ENCODE measurements at places on chromosomes 13 and 19.

GRCh38 chr19:35476149-35476548, 14.1 kb downstream of the KRTDAP start:
- DNase-seq: no peak

- no peak for DNase-seq
Measured at GRCh38 chr19:5950741-5951140, 27.2 kb downstream of the RANBP3 start.

GRCh38 chr19:45630463-45630862, 8.7 kb downstream of the EML2 start:
- DNase-seq: no peak

- DNase-seq: no peak
Measured at GRCh38 chr13:105541565-105541964, 993.9 kb downstream of the EFNB2 start.

- no peak for DNase-seq
Measured at GRCh38 chr13:78977311-78977710, 318.4 kb upstream of the OBI1 start.

- DNase-seq: no peak
Measured at GRCh38 chr13:103328899-103329298, 262.7 kb upstream of the SLC10A2 start.

- no peak for DNase-seq
Measured at GRCh38 chr13:63175536-63175935, 1759.9 kb upstream of the PCDH20 start.

GRCh38 chr13:46181840-46182490, at the start of gene LCP1:
Gene LCP1, minus strand, starts transcription at chr13:46182177. Its CDS starts 22,515 bp downstream, at chr13:46159662.
- peak; percentile 47 for DNase-seq

- no peak for DNase-seq
Measured at GRCh38 chr13:80039000-80039399, 301.9 kb downstream of the SPRY2 start.

GRCh38 chr19:38494379-38494778, 60.9 kb downstream of the RYR1 start:
- DNase-seq: no peak

DNA sequence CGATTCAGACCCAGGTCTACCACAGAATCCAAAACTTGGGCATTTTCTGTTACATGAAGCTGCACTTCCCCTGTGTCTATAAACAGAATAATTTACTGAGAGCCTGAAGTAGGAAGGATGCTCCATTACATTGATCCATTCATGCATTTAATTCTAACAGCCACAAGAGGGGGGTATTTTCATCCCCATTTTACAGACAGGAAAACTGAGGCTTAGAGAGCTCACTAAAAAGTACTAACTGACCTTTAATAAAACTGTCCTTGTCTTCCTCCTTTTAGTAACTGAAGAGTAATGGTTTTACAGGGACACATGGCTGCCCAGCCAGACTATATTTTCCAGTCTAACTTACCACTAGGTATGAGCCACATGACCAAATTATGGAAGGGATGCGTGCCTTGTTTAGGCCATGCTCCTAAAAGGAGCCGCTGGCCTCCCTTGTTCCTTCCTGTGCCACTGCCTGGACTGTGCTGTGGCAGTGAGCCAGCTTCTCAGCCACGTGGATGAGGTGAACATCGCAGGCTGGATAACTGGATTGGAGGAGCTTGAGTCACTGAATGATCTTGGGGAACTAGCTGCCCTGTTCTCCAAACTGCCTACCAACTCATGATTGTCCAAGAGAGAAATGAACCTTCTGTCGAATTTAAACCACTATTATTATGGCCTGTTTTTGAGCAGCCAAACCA, 108.3 kb downstream of the DOCK9 start:
- DNase-seq: no peak

- no peak for DNase-seq
Measured at GRCh38 chr19:18789883-18790565, 1.1 kb downstream of the COMP start.

DNA sequence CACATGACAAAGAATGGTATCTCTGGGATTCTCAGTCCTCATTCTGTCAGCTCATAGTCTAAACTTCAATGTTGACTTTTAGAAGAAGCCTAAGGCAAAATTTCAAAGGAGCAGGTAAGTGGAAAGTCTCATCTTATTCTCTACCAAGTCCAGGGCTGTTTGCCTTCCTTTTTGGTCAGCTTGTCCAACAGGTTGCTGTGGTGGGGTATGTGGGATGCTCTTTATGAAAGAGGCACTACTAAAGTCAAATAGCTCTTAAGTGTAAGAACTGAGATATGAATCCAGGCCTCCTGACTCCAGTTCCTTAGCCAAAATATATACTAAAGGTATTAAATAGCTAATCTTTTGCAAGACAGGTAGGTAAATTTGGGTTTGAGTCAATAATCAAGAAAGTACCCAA, 540.6 kb upstream of the SPRY2 start:
- no peak for DNase-seq

DNA sequence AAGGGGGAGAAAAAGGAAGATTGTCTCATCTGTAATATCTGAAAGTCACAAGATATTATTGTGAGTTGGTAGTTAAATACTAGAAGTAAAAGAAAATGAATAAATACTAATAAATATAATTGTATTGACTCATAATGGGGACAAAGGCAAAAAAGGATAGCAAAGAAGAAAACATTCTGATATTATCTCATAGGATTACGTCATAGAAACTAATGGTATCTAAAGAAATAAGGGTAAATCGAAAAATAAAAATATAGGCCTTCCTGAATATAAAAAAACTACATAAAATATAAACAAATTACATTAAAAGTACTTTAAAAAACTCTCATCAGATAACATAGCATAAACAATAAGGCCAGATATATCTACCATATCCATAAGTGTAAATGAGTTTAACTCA, 38.6 kb upstream of the TDRD3 start:
- DNase-seq: no peak

- DNase-seq: no peak
Measured at GRCh38 chr13:25678398-25678797, 306.6 kb downstream of the ATP8A2 start.

DNA sequence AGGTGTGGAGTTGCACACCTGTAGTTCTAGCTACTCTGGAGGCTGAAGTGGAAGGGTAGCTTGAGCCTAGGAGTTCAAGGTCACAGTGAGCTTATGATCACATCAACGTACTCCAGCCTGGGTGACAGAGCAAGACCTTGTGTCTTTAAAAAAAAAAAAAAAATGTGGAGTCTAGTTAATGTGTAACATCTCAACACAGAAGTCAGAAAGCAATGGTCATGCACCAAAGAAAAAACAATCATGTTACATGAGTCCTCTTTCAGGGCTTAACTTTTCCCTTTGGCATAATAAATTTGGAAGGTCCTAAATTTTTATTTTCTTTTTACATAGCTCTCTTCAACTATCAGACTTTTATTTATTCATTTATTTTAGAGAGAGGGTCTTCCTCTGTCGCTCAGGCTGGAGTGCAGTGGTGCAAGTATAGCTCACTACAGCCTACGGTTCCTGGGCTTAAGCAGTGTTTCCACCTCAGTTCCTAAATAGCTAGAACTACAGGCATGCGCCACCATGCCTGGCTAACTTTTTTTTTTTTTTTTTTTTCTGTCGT, 22.3 kb downstream of the SETDB2 start:
- DNase-seq: no peak

DNA sequence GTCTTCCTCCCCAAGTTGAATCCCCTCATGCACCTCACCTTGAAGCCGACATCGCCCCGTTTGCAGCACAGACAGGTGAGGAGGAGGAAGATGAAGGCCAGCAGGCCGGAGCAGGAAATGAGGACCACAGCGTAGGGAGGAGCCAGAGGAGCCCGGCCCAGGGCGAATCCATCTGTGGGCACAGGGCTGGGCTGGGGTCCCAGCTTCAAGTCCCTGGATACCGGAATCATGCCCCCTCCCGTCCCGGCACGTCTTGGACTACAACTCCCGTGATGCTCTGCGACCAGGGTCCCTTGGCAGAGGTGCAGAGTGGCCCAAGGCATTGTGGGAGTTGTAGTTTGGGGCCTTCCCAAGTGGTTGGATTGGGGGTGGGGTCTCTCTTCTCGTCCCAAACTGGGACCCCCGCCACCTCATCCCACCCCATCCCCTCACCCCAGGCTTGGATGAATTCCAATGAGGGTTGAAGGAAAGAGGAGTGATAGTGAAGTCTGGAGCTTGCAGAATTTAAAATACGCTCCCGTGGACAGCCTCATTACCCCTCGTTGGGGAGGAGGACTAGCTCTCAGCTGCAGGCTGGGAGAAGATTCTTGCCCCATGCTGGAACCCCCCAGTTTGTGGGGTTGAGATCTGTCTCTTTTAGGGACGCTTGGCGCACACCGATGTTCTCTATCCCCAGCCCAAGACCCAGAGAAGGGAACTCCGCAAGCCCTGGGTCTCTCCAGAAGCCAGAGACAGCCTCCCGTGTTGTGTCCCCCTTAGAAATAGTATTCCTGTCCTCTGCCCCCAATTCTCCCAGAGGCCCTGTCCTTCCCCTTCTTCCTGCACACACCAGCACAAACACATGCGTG, 990 bp downstream of the LMTK3 start:
- no peak for DNase-seq

- DNase-seq: no peak
Measured at GRCh38 chr13:28467034-28467433, 27.9 kb downstream of the FLT1 start.

- no peak for DNase-seq
Measured at GRCh38 chr13:109644069-109644750, 142.2 kb downstream of the IRS2 start.

- DNase-seq: no peak
Measured at GRCh38 chr13:70090036-70090723, 17.4 kb upstream of the ATXN8OS start.

GRCh38 chr19:14402332-14403144, 16.6 kb downstream of the DDX39A start:
- no peak for DNase-seq

GRCh38 chr13:58963321-58963720, 1200.4 kb downstream of the DIAPH3 start:
- no peak for DNase-seq

GRCh38 chr13:78659450-78659730, 435 bp upstream of the OBI1 start:
- DNase-seq: no peak

DNA sequence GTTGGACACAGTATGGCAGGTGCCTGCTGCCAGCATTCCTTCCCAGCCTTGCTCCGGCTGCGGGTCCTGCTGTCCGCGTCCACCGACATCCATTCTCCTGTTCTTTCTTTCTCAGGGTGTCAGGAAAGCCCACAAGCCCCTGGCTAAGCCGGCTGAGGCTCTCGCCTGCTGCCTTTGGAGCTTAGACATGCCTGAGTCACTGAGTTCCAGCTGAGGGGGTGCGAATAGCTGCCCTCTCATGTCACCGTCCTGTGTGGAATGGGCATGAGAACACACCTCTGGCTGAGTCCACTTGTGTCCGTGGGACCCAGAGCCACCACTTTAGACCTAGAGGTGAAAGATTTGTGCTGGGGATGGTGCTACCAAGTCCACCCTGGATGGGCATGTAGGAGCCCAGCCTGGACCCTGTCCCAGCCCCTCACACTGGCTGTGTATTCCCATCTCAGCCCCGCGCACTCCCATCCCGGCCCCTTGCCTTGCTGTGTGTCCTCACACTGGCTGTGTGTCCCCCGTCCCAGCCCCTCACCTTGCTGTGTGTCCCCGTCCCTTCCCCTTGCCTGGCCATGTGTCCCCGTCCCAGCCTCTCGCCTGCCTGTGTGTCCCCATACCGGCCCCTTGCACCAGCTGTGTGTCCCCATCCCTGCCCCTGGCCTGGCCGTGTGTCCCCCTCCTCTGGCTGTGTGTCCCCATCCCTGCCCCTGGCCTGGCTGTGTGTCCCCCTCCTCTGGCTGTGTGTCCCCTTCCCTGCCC, 24.6 kb upstream of the IRS2 start:
- DNase-seq: no peak

- DNase-seq: no peak
Measured at GRCh38 chr13:111414341-111414740, 93.9 kb downstream of the TEX29 start.

DNA sequence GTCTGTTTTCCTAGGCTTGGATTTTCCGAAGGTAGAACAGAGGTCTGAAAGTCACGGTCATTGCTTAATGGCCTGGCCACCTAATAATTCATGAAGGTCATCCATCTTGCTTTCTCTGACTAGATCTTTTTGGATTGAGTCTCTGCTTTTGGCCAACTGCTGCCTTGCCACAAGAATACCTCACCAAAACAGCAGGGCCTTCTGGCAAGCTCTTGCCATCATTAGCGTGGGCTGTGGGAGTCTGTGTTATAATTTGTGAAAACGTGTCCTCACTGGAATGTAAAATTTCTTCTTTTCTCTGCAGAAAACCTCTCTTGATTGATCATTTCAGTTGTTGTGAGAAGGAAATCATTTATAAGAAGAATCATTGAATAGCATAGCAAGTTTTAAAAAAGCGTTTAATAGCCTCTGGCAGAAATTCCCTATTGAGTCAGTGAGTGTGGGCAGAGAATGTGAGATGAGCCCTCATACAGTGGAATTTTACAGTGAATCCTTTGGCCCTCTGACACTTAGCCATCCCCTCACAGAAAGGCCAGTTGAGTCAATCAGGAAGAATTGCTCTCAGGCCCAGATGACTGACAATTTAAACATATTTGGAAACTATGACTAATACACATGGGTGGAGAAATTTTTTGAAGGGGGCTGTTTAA, 43.2 kb upstream of the ERICH6B start:
- no peak for DNase-seq

DNA sequence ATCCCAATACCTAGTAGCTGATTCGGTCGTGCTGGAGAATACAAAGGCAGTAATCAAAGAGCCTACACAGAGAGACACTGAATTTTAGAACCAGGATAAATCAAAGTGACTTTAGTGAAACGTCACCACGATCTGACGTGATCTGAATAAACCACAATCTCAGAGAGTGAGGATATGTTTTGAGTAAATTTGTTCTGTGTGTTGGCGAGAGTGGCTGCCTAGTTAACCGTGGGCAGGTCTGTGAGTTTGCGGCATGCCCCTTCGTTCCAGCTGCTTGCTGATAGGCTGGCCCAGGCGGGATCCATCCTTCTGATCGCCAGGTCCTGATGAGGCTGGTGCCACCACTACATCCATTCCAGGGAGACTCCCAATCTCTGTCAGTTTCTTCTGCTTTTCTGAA, 40.4 kb downstream of the LRCH1 start:
- DNase-seq: no peak

- no peak for DNase-seq
Measured at GRCh38 chr13:94079876-94080275, 399.6 kb downstream of the DCT start.

GRCh38 chr13:76609643-76610042, 276.6 kb downstream of the KCTD12 start:
- no peak for DNase-seq

- DNase-seq: no peak
Measured at GRCh38 chr19:48471836-48472235, 2.7 kb downstream of the CYTH2 start.

GRCh38 chr19:3505598-3506383, at the start of gene FZR1:
Gene FZR1, plus strand, starts transcription at chr19:3506311. Its CDS starts 16,679 bp downstream, at chr19:3522990.
- DNase-seq: peak; percentile 98

DNA sequence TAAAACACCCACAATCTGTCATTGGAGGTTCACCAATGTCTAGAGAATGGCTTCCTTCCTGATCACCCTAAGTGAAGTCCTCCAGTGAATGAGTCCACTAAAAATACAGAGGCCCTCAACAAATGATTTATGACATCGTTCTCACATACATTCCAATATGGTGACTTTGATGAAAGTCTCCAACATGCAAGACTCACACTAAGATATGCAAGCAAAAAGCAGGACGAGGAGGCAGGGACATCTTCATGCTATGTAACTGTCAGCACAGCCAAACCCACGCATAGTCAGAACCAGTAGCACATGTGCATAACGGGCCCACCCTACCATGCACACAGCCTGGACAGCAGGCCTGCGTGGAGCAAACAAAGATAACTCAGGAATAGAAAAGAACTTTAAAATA, 16.6 kb upstream of the LSM14A start:
- no peak for DNase-seq
